ENCODE measurements at places on chromosomes 1 and 21.

DNA sequence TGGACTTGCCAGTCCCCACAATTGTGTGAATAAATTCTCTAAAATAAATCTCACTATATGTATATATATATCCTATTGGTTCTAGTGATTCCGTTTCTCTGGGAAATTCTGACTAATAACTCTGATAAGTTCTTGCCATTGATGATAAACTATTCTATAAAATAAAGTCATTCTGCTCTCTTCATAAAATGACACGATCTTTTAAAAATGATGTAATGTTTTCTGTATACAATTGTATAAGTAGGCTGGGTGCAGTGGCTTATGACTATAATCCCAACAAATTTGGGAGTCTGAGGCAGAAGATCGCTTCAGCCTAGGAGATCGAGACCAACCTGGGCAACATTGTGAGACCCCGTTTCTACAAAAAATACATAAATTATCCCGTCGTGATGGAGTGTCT, 541.0 kb upstream of the ADGRL4 start:
- no peak for DNase-seq

DNA sequence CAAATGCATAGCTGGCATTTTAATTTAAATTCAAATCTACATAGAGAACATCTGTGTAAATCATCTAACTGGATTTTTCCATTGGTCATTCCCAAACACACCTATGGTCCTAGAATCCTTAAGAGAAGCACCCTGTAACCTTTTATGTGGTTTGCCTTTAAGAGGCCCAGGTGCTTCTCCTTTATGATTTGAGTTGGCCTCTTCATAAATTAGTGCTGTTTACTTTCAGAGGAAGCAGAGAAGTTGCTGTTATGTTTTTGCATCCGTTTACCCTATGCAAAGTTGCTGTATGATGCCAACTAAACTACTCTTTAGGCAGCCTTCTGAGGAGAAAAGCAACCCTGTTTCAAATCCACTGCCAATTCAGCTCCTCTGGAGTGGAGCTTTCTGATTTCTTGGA, 193.8 kb downstream of the HS2ST1 start:
- no peak for DNase-seq

GRCh38 chr21:33914188-33914587, 1.4 kb downstream of the ATP5PO start:
- no peak for DNase-seq

- no peak for DNase-seq
Measured at GRCh38 chr1:197913495-197914276, 3.5 kb upstream of the LHX9 start.

- no peak for DNase-seq
Measured at GRCh38 chr1:68100571-68100970, 50.1 kb upstream of the DIRAS3 start.

Data from stimulated activated CD4-positive, alpha-beta T cell treated with anti-CD3 and anti-CD28 coated beads, Interleukin-1b, Interleukin-23, amount 100 ng/mL, for 1 hour (primary cell).